NCI-H1048 (cell line): ENCODE measurements at places on chromosomes 12 and 14.
A peak's percentile ranks its signal among the peaks of the same experiment; 100 is the strongest.

DNA sequence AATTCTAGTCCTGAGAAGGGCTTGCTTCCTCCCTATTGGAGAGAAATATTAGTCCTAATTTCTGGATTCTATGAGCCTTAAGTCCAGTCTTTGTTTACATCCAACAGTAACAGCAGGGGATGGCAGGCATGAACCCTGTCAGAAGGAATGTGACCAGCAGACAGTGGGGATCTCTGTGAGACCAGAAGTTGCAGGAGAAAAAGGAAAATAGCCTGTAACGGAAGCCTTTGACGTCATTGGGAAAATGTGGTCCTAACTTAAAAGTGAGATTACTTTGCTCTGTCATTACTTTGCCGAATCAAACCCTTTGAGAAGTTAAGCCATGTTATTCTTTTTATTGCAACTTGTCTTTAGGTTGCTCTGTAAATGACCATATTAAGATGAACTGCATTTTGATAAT, 218.2 kb upstream of the PRICKLE1 start:
- no peak for DNase-seq

DNA sequence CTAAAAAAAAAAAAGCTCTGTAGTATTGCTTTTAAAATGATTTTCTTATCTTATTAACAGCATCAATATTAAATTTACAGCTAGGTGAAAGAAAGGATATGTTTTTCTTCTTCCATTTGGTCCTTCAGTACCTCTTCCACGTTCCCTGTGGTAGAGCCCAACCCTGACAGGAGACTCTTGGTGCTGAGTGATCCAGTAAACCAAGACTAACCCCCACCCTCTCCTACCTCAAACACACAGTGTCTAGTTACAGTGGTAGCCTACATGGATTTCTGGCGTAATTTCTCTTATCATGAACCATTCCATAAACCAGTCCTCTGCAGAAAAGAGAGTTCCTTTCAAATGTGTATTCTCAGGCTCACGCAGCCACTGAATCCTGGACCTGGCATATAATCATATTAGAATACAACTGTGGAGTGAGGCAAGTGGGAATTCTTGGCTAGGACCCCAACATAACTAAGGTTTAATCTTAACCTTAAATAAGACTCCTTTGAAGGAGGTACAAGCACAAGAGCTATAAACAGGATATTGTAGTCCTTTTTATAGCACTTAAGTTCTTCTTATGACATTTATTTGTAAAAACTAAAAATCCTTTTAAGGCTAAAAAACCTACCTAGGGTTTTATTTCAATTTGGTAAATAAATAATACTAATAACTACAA, 27.1 kb downstream of the TXNRD1 start:
- DNase-seq: no peak

DNA sequence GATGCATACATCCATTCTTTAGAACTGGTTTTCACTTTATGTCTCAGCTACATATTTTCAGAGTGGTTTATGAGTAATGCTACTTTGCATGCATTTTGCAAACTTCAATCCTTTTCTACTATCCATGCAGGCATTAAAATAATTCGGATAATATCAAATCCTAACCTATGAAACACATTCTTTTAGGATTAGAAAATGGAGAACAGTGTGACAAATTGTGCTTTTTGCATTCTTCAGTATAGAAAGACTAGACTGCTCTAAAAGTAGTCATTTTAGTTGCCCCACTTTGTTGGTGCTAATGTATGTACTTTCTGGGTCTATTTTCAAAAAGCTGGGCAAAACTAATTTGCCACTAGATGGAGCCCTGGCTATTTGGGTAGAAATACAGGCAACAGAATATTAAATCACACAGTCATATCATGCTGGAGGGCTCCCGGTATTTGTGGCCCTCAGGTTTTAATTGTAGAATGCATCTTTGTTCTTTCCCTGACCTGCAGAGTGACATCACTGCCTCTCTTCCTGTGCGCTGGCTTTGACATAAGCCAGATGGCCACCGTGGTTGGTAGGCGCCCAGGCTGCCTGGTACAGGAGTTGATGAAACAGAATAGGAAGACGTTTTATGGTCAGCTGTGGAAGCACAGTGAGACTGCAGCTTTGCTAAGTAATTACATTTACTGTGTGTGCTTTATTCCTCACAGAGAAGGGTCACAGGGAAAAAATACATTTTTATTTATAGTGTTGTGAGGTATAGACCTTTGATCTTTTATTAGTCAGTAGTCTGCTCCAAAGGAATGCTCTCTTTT, 28.1 kb downstream of the MSRB3 start:
- DNase-seq: no peak

DNA sequence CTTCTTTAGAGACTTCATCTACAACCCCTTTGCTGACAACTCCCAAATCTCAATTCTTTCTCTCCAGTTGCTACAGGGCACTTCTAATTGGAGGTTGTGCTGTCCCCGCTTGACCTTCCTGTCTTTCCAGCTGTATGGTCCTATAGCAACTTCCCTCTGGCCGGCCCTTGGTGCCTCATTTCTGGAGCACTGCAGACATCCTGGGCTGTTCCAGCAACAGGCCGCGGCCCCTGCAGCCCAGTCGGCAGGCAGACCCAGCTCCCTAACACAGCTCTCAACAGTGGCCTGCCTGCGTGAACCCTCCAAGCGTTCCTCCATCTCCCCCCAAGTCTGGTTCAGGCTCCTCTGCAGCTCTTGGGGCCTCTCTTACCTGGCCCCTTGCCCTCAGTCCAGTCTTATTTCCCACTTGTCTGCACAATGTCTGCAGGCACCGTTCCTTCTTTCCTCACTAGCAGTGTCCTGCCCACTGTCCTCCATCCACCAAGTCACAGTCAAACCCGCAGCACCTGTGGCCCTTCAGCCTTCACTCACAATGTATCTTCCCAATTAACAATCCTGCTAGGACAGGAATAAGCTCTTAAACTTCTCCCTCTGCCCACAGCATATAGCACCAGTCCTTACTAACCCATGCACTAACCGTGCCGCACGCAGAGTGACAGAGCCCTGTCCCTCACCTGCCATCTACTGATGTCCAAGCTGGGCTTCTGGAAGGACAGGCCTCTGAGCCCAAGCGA, 1.6 kb upstream of the EML1 start:
- DNase-seq: no peak

DNA sequence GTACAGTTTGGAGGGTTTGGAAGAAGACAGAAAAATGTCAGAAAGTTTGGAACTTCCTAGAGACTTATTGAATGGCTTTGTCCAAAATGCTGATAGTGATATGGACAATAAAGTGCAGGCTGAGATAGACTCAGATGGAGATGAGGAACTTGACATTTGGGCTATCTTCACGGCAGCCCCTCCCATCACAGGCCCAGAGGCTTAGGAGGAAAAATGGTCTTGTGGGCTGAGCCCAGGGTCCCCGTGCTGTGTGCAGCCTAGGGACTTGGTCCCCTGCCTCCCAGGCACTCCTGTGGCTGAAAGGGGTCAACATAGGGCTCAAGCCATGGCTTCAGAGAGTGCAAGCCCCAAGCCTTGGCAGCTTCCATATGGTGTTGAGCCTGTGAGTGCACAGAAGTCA, 79.0 kb downstream of the CMAS start:
- no peak for DNase-seq

GRCh38 chr12:54954801-54955200, 29.8 kb downstream of the TESPA1 start:
- DNase-seq: no peak

DNA sequence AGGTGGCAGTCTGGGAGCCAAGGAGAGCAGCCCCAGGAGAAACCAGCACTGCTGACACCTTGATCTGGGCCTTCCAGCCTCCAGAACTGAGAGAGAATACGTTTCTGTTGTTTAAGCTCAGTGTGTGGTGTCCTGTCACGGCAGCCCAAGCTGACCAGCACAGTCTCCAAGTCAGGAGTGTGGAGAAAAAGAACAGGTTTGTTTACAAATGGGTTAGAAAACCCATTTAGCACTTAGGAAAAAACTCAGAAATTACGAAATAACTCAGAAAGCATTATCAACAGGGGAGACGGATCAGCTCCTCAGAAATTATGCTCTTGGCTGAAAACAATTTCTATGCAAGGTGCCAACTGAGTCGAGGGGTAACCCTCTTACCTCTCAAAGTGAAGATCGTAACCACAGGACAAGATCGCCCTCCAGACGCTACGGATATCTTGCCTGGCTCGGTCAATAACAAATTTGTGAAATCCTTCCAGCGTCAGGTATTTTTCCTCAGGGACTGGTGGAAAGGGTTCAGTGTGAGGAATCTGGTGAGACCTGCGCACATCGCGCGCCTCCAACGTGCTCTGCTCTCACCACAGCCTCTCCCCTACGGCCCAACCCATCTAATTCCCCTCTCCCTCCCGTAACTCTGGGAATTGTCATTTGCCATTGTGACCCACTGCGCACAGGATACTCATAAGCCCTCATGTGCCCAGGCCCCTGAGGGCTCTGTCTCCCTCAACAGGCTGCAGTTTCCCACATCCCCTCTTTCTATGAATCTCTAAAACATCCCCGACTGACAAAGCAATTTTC, 50.2 kb downstream of the TRAFD1 start:
- DNase-seq: no peak

DNA sequence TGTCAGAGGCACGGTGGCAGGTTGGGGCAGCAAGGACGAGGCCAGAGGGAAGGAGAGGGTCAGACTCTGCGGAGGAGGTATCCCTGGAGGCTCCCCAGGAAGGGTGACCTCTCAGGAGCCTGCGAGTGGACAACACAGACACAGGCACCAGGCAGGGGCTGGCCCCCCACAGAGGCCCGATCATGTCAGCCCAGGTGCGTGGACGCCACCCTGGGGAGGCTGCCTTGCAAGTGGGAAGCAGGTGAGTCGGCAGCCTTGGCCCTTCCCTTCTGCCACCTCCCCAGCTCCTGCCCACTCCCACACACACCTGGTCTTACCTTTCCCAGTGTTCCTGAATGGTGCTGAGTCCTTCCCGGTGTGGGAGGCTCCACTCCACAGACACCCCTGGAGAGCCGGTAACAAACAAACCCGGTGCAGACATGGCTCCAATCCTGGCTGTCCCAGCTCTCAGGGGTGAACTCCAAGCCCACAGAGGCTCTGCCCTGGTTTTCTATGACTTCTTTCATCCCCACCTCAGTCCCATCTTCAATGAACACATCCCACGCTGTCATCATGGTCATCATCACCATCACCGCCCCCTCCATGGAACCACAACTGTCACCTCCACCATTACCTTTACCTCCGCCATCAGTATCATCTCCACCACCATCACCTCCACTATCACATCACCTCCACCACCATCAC, 5.2 kb downstream of the ZBTB42 start:
- DNase-seq: no peak

DNA sequence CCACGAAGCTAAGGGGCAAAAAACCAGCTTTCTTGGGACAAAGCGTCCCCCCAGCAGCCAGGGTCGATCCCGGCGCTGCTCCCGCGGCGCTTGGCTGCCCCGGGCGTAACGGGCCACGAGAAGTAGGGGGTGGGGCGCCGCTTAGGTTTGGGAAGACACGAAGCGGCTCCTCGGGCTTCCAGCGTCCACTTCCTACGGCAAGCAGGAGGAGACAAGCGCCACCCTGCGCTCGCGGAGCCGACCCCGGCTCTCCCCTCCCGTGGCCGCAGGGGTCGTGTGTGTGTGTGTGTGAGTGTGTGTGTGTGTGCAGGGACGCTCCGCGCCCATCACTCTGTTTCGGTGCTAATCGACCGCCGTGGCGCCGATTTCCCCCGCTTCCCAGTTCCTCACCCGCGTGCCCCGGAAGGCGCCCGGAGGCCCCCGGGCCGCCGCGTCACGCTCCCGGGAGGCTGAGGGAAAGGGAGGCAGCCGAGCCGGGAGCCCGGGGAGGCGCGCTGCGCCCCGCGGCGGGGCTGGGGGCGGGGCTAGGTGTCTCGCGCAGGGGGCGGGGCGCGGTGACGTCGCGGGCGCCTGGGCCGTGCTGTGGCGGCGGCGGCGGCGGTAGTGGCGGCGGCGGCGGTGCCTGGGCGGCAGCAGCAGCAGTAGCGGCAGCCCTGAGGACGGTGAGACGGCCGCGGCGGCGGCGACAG, at the start of gene ERC1:
TSS of gene ERC1 (plus strand) at position 563 of the 689 bp plus-strand sequence. CDS start 36,681 bp downstream, outside the sequence.
- peak; percentile 65 for DNase-seq

DNA sequence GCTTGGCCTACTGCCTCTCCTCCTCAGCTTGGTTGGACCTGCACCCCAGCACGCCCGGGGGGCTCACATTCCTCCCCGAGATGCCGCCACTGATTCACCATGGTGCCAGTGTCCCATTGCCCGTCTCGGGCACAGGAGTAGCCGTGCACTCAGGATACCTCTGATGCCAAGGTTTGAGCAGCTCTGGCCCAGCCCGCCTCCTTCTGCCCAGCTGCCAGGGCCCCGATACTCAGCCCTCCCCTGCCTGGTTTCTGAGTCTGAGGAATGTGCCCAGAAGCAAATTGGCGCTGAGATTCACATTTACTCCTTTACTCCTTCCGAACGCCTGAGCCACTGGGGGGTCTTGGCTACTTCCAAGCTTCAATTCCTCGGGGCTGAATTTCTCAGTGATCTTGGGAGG, 63.5 kb downstream of the NINJ2 start:
- no peak for DNase-seq
